HS-27A (cell line): ENCODE measurements at places on chromosomes 12 and 14.

GRCh38 chr12:129049917-129050316 is 196.6 kb downstream of the GLT1D1 start:
- DNase-seq: no peak

- DNase-seq: no peak
Measured at GRCh38 chr14:54048736-54049135, 92.1 kb upstream of the BMP4 start.

GRCh38 chr14:54088271-54088670 is 131.6 kb upstream of the BMP4 start:
- no peak for DNase-seq

- DNase-seq: no peak
Measured at GRCh38 chr12:67339530-67339929, 70.4 kb downstream of the CAND1 start.

DNA sequence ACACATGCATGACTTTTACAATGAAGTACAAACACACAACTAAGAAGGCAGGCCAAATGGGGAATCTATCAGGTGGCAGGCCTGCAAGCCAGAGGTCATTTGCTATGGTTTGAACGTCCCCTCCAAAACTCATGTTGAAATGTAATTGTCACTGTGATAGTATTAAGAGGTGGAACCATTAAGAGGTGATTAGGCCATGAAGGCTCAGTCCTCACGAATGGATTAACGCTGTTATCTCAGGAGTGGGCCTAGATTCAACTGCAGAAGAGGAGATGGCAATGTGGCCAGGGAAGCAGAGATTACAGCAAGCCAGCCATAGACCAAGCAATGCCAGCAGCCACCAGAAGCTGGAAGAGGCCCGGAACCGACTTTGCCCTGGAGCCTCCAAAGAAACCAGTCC is 13.5 kb upstream of the ACTR6 start:
- no peak for DNase-seq

DNA sequence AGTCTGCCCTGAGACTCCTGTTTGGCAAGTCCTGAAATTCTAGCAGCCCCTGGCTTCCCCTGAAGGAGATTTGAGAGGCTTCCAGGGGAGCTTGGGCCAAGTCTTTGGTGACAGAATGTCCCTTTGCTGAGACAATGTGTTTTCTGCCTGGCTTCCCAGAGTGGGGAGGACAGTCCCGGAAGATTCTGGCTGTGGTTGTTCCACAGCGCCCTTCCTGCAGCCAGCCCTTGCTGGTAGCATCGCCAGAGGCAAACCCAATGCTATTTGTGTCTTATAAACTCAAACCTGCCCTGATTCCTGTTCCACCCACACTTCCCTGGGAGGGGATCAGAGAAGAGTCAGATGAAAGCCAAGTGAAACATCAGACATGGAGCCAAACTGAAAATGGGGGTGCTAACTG is 56.4 kb upstream of the OAS1 start:
- no peak for DNase-seq

DNA sequence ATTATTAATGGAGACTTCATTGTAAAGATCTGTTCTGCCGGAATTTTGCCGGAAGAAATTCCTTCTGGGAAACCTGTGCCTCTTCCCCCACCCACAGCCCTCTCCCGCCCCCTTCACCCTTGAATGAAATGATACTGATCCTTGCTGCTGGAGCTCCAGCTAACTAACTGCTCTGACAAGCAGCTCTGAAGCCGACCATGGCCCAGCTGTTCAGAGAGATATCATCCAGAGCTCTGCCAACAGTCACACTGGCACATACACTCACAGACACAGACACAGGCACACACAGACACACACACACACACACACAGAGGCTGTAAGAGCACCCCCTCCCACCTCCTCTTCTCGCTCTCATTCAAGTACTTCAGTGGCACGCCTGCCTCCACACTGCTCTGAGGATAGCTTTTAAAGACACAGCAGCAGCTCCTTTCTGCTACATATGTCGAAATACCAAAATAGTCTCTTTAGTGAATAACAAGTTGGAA is 88.6 kb downstream of the R3HDM2 start:
- DNase-seq: no peak

- no peak for DNase-seq
Measured at GRCh38 chr14:96260341-96260821, 4.4 kb downstream of the BDKRB1 start.

DNA sequence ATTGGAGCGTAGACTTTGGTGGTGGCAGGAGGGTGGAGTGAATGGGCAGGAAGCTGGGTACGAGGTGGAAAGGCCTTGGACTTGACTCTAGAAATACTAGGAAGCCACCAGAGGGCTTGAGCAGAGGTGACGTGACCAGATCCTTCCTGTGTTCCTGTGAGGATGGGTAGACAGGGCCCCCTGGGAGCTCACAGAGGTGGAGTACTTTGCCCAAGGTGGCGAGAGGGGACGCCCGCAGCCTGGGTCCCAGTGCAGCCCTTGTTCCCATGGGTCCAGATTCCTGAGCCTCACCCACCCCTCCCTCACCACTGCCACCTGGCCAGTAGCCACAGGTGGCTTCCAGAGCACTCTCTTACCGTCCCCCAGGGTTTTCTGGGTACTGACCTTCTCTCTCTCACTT is 89.8 kb downstream of the KIF26A start:
- no peak for DNase-seq

- no peak for DNase-seq
Measured at GRCh38 chr14:55514819-55515490, 65.1 kb upstream of the KTN1 start.

- peak; percentile 54 for DNase-seq
Measured at GRCh38 chr14:22900081-22900799, 17.2 kb downstream of the REM2 start.

DNA sequence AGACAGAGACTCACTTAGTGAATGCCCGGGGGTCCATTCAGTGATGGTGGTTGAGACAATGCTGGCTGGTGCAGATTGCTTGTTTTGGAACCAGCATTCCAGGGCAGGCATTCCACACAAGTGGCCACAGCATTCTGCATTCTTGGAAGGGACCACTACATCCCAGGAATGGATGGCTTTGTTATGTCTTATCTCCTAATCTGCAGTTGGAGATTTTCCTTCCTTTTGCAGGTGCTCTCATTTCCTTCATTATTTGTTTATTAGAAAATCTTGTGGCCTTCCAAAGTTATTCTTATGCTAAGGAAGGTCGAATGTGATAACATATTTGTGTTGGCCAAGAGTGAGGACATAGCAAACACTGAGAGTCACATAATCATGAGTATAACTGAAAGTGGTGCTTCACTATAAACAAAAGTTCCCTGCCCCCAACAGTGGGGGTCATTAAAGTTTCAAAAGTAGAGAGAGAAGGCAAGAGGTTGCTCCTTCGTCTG is 66.0 kb downstream of the BMP4 start:
- peak; percentile 56 for DNase-seq

GRCh38 chr14:68809524-68809923 is 16.7 kb upstream of the ZFP36L1 start:
- no peak for DNase-seq

DNA sequence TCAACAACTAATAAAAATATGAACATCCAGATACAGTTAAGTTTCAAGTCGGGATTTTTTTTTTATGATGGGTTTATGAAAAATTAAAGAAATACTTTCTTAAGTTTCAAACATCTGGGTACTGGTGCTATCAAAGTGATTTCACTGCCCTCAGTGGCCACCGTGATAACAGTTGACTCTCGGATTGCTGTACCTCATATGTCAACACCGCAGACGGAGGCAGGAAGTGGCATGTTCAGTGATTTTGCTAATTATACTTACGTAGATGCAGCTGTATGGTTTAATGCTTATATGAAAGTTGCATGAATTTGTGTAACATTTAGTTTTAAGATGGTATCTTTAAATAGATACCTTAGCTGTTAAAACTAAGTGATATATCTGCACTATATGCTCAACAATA is 20.8 kb upstream of the FBLN5 start:
- no peak for DNase-seq

GRCh38 chr14:94332587-94332986 is 9.5 kb upstream of the SERPINA6 start:
- no peak for DNase-seq

DNA sequence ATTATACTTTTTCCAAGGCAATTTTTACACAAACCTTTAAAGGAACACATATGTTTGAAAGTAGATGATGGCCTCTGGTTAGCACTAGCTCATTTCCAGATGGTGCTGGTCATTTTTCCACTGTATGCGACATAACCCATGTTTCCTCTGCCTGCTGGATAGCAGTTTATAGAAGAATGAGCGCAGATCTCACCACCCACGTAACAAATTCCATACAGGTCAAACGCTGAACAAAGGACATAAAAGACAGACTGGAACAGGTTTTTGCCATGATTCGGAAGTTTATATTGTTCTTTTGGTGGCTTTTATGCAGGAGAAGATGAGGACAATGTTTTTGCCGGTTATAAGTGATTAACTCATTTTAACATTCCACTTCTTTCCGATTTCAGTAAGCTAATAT is 30.7 kb downstream of the PPP1R36 start:
- no peak for DNase-seq

DNA sequence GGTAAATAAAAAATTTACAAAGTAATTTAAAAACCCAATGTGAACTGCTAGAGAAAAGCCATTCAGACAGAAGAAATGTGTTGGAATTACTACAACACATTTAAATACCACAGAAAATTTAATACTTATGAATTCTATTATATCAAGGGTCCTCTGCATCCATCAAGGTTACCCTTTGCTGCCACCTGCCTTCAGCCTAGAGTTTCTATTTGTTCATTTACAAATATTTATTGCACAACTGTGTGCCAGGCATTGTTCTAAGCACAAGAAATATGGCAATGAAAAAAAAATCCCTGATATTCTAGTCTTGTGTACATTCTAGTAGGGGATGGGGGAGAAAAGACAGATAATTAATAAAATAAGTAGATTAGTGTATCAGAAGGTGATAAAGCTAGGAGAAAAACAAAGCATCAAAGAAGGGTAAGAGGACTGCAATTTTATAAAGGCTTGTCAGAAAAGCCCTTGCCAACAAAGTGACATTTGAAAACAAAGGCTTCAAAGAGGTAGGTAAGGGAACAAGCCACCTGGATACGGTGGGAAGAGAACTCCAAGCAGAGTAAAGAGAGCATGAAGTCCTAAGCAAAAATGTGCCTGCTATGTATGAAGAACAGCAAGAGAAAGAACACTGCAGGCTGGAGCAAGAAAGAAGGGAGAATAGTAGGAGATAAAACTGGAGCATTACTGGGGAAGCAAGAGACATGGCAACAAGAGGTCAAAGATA is 59.1 kb upstream of the SLC6A13 start:
- no peak for DNase-seq

DNA sequence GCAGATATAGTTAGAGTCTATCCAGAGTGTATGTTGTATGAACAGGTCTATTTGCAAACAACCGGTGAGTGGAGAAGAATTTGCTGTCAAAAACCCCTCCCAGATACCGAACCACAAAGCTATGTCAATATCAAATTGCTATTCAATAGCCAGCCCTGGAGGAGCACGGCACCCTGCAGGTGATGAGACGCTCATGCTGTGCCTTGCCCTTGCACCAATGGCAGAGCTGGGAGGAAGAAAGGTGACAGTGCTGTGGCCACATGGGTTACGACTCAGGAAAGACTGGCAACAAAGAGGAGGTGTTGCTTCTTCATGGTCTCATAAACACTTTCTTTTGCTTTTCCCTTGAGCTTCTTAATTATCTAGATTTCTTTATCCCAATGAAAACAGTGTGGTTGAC is 55.7 kb downstream of the PAX9 start:
- DNase-seq: no peak

DNA sequence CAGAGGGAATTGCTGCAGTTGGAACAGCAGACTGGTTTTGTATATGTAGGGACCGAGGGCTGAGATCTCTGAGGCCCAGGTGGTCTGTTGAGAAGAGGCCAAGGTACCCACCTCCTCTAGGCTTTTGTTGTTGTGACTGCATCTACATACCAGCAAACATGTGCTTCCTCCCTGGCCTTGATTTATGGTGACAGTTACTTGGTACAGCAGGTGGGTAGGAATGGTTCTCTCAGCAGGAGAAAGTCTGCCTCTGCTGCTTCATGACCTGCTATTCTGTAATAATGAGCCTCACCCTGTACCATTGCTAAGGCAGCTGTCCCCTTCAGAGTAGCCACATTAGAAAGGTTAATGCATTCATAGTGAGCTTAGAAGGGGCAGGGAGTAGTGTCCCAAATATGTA is 196.7 kb upstream of the PELI2 start:
- DNase-seq: no peak

DNA sequence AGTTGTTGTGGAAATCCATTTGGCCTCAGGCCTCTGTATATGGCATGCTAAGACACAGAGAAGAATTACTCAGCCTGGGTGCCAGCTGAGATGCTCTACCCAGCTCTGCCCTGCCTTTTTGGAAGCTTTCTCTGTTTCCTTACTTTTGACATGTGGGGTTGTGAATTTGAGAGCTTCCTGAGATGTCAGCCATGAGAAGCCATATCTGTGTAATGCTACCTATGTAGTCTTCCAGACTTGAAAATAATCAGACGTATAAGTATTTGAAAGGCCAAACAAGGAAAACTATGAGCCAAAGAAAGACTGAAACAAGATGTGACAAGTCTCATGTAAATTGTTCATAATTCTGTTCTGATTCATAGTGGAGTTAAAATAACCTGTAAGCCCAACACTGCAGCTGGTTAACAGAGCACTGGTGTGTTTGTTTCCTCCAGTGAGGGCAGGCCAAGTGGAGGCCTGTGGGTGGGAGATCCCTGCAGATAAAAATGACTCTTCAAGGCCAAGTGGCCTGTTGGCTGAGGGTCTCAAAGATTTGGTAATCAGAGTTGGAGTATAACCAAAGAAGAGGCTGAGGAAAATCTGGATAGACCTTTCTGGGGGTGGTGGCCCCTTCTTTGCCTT is 94.0 kb downstream of the TMX1 start:
- no peak for DNase-seq

DNA sequence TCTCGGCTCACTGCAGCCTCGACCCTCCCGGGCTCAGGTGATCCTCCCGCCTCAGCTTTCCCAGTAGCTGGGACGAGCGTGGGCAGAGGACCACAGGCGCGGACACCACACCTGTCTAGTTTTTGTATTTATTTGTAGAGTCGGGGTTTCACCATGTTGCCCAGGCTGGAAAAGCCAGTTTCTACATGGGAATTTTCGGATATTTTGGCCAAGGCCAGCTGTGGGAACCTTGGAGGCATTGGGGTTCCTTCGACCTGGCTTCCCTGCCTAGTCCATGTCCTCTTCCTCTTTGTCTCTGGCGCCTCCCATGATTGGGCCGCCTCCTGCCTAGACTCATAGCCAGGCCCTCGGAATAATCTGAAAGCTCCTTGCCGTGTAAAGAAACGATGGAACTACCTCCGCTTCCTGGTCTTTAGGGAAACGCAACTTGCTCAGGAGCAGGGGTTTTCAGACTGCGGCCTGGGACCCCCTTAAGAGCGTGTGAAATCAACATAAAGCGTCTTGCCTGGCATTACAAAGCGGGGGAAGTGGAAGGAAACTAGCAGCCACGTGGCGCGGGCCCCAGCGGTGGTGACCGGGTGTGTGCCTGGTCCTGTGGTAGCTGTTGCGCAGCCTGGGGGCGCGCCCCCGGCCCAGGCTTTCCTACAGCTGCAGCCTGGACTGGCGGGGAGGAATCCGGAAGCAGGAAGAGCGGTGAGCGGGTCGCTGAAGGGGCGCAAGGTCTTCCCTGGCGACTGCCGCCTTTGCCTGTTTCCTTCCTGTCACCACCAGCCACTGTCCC is 1.4 kb upstream of the HSP90AA1 start:
- no peak for DNase-seq

GRCh38 chr12:13465635-13466034 is 269.1 kb downstream of the EMP1 start:
- no peak for DNase-seq
